ENCODE measurements at places on chromosomes 1 and 21.

GRCh38 chr1:202154766-202155477, 5.5 kb downstream of the PTPN7 start:
- no peak for DNase-seq

DNA sequence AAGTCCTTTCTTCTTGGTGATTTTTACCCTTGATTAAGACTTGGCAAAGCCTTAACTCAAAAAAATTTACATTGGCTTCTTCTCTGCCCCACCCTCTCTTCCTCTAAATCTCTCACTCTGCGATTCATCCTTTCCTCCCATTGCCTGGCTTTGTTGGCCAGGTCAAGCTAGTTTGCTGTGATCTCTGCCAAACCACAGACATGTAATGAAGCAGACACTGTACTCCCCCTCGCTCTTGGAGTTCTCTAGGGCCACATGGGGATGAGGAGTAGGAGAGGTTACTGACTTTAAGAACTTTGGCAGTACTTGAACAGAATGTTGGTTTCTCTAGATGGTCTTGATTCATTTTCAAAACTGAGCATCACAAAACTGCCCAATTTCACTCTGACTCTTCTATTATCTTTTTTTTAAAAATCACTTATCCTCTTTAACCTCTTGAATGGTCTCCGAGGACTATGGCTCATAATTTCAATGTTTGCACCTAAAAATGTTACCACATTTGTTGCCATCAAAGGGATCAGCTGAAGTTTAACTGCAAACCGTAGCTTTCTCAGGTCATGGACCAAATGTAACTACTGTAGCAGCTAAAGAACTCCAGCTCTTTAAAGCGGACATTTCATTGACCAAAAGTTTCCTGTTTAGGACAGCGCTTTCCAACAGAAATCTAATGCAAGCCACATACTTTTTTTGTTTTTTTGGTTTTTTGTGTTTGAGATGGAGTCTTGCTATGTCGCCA, 62.7 kb upstream of the IPO9 start:
- no peak for DNase-seq

DNA sequence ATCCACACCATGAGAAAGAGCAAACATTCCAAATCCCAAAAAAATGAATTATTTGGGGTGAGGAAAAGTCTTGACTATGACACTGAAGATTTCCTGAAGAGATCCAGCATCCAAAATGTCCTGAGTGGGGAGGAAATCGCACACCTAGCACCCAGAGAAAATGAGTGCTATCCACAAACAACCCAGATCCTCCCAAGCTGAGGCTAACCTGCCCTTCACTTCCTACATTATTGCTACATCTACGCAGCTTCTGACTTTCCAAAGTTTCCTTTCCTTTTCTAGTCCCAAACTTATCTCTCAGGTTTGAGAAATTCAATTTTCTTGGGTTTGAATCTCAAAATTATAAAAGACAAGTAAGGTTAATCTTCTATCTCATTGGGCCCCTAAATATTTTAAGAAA, 906 bp upstream of the RGS13 start:
- DNase-seq: no peak

- DNase-seq: no peak
Measured at GRCh38 chr1:34898330-34898761, 31.1 kb downstream of the DLGAP3 start.

DNA sequence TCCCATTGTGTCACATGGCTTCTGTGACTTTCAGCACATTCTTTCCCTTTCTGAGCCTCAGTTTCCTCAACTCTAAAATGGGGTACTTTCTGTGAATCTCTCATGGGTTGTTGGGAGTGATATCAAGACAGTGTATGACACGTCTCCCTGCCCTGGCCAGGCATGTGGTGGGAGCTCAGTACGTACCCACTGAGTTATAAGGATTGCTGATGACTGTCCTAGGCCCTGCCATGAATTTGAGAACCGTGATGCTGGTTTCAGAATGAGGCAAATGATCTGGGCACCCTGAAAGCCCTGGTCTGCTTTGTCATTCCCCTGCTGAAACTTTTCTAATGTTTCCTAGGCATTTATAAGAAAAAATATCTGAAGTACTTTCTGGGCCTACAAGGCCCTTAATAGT, 3.6 kb downstream of the ZNF362 start:
- no peak for DNase-seq

GRCh38 chr1:93740601-93741031, 59.0 kb upstream of the BCAR3 start:
- DNase-seq: no peak

DNA sequence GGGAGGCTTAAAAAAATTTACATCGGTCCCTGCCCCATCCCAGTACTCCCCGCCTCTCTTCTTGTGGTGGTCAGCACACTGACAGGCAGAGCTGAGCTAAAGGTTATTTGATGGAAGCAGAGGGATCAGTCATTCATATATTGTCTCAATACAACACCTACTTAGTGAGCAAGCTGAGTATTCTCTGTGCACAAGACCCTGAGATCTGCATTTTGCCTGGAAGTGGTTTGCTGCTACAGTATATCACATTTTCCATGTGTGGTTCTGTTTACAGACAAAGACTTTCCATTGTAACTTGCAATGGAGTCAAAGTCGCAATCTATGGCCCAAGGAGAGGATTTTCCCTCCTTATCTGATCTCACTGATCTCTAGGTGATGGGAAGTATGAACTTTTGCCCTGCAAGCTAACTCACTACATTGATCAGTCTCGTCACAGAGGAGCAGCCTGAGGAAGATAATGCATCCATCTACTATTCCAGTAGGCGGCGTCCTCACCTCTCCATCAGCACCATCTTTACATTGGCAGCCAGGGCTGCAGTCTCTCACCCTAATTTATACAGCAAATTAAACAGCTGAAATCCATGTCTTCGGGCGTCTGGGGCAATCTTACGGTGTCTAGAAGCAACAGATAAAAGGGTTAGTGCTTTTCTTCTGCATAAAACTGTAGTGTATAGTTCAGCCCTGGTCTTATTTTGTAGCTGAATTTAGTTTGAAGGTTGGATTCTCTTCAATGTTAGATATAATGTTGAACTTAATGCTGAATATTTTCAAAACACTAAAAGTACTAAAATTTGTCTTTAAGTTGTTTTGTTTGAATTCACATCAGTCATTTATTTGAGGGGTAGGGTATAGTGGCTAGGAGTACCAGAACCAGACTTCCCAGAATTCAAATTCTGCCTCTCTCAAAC, 3.2 kb upstream of the TRAF5 start:
- no peak for DNase-seq
